ENCODE measurements at places on chromosomes 2 and 18. TPM values are rescaled to one million over a fixed set of nuclear protein-coding genes. Genes with fewer than 3 reads are reported as not detected.

MARCO gene
- not detected for total RNA-seq

CHST9 gene
- total RNA-seq, result not detected

TNFRSF11A gene
- total RNA-seq, result 43.0 TPM

FRZB gene
- not detected for total RNA-seq

EMILIN2 gene
- 53.4 TPM for total RNA-seq

KIF5C gene
- total RNA-seq, result 12.9 TPM

BCL2L11 gene
- 214 TPM for total RNA-seq

VSNL1 gene
- total RNA-seq, result not detected

ARHGAP28 gene
- not detected for total RNA-seq

GTF2A1L gene
- total RNA-seq, result not detected

ICOS gene
- 76.2 TPM for total RNA-seq

UGT1A10 gene
- total RNA-seq, result not detected

DNA sequence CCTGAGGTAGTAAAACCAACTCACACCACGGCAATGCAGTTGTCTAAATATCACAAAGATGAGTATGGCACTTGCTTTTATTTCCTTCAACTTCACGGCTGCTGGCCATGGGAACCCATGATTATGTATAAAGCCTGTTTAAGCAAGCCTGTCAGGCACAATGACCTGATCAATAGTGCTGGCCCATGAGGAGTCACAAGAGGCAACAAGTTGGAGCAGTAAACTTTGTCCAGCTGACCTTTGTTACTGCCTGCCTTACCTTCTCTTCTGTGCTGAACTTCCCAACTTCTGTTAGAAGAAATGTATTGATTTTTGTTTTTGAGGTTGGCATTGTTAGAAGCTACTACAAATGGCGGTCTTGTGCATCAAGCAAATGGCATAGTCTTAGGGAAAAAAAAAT, 151.9 kb downstream of the RAB3GAP1 start:
- DNase-seq, result no peak

DNA sequence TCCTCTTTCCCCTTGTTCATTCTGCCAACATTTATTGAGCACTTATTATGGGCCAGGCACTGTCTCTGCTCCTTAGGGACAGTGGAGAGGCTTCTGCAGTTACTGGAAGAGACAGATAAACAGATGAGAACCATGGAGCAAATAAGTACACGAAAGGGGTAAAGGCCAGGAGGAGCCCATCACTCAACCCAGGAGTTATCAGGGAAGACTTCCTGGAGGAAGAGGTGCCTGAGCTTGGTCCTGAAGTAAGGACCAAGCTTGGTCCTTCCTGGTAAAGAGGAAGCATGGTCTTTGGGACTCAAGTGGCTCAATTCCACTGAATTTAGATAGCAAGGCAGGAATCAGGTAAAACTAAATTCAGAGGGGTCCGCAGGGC, 1.7 kb downstream of the ACTG2 start:
- DNase-seq, result no peak

DNA sequence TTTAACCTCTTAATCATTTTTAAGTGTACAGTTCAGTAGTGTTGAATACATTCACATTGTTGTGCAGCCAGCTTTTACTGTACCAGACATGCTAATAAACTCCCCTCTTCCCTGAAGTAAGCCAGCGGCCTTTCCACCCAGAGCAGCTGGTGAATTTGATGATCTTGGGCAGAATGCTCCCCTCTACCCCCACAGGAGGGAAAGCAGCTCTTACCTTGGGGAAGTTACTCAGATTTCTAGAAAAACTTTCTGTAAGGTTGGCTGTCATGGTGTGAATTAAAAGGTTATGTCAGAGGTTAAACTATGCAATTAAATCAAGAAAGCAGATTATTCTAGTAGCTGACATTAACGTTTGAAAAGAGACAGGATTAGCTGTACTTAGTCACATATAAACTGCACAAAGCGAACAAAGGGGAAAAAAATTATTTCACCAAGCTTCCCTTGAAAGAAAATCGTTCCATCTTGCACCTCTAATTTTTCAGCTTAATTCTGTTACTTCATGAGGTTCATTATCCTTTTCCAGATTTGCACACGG, 398.5 kb upstream of the NRP2 start:
- DNase-seq, result no peak

DNA sequence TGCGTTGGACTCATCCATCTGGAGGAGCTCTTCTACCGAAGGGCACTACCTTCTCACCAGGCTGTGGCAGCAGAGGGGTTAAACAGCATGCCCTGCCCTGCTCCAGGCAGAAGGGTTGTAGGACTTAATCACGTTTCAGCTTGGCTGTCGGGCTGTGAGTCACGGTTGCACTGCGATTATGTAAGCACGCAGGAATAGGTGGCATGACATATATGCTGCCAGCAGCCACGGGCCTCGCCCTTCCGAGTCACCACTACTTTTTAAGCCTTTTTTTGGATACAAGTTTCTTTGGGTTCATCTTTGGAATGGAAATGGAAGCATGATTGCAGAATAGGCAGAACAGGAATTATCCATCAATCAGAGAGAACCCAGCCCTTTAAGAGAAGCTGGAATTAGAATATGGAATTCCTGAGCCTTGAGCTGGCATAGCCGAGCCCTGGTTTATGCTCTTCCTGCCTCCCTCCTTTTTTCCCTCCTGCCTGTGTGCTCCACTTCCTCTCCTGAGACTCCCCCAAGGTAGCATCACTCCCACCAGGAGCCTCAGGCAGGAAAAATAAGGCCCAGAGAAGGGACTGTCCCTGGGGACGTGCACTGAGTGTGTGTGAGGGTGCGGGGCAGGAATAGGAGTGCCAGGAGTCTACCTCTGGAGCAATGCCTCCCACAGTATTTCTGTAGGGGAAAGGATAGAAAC, 86.8 kb downstream of the SEMA4F start:
- DNase-seq, result no peak

GRCh38 chr2:64212801-64213321, 68.6 kb upstream of the PELI1 start:
- DNase-seq, result peak; percentile 18

DNA sequence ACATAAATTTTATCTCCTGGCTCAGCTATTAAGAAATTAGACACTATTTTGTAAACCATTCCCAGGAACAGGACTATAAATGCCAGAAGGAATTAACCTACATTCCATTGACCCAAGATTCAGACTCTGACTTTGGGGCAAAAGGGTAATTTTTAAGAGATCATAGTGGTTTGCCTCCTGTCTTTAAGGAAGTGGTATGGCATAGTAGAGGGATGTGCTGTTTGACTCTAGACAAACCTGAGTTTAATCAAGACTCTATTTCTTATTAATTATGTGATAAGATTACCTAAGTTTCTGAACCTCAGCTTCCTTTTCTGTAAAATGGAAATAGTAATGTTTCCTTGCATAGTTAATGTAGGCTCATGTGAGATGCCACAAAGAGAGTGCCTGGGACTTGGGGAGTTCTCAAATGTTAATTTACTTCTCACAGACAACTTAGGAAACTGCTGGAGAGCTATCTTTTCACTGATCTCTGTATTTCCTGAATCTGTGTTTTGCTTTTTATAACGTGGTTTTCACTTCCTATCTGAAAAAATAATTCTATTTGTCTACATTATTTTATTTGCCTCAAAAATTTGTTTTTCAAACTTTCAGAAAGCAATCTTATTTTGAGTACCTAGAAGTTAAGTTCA, 11.9 kb upstream of the SLC40A1 start:
- DNase-seq, result no peak

DNA sequence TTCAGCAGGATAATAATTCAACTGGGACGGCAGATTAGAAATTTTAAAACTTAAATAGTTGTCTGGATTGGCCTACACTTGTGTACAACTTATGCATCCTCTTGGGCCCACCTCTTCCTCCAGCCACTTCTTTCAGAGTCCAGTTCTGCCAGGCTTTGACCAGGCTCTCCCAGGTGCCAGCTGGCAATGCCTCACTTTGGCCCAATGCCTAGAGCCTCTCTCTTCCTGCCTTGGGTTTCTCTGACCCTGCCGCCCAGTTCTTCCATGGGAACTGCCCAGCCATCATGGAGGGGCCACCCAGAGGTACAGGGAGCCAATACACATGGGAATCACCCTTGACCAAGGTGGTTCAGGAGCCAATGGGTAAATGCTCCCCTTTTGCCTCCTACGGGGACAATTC, 135.5 kb downstream of the IRS1 start:
- no peak for DNase-seq

DNA sequence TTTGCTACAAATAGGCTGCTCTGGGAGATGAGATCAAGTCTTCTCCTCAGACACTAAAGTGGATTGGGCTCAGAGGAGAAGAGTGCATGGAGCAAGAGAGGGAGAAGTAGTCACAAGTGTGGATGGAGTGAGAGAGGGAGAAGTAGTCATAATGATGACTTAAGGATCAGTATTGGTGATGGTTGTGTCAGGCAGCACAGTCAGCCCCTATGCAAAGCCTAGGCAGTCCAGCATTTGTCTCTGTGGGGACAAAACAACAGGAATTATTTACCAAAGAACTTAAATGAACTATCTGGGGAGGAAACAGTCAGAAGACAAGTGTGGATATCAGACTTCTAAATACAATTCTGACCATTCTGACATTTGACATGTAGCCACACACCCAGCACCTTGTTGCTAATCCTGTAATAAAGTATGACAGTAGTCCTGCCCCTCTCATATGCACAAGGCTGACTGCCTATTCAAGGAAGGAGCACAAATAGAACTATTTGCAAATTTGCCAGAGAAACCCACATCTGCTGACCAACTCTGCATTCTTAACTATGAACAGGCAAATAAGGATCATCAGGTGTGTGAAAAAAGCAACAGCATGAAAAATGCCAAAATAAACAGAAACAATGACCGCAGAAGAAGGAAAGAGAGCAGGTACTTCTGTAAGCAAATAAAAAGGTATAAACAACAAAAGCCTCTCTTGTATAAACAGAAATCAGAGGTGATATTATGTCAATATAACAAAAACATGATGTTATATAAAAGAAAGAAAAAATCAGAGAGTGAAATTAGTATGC, 1597.9 kb upstream of the ACVR2A start:
- DNase-seq, result no peak

- DNase-seq, result no peak
These were observed 44.8 kb downstream of the REL start for GRCh38 chr2:60925994-60926740.

- DNase-seq, result no peak
These were observed 38.6 kb downstream of the AGFG1 start for GRCh38 chr2:227510620-227510958.

GRCh38 chr2:216315802-216316603, 56.3 kb downstream of the MARCHF4 start:
- DNase-seq, result no peak

GRCh38 chr2:10348891-10349290, 46.2 kb downstream of the HPCAL1 start:
- no peak for DNase-seq

- DNase-seq, result no peak
These were observed 42.4 kb downstream of the ADI1 start for GRCh38 chr2:3476985-3477327.

GRCh38 chr2:26193578-26194231, 20.8 kb downstream of the GAREM2 start:
- DNase-seq, result no peak

DNA sequence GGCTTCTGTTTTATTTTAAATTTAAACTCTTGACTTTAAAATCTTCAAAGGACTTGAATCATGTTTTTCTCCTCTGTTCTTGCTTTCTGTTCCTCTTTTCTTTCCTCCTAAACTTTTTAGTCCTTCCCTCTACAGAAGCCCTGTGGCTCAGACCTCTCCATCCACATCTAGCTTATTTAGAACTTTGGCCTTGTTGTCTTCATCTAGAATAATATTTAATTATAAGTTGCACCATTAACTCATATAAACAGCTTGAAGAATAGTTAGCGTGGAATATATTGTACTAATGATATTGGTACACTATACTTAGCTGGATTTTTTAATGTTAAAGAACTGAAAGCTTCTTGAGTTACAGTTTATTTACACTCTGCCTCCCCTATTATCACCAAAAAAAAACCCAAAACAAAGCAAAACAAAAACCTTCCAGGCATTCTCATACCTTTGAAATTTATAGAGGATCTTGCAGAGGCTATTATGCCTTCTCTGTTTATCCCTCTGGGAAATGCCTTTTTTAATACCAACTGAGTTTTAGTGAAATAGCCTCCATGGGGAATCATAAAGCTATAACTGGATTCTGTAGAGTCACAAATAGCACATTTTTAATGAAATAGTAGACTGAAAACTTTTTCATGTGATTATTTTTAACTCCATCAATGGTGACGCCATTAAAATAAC, 9.2 kb upstream of the CCDC141 start:
- DNase-seq, result no peak

GRCh38 chr2:236236559-236237452, 27.4 kb downstream of the ASB18 start:
- DNase-seq, result no peak

GRCh38 chr2:205293559-205293958, 388.7 kb upstream of the NRP2 start:
- DNase-seq, result no peak

DNA sequence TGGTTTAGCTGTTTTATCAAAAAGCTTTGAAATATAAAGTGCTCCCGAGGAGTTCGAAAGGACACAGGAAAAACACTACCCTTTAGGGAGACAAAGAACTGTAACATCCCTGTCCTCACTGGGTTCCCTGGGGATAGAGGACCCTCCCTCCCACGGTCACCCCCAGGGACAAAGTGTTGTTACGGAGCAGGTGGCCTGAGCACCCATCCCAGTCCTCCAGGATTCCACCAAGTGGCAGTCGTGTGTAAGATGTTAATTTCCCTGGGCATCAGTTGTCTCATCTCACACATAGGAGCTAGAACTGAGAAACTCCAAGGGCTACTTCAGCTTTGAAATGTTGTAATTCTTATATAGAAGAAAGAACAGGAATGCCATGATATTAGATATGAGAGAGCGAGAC, 137.7 kb downstream of the ALK start:
- no peak for DNase-seq

- DNase-seq, result no peak
These were observed 45.2 kb downstream of the SH3RF3 start for GRCh38 chr2:109174214-109174613.

GRCh38 chr18:48296581-48296980, 112.6 kb downstream of the ZBTB7C start:
- no peak for DNase-seq

GRCh38 chr18:10168477-10168876, 254.7 kb downstream of the VAPA start:
- DNase-seq, result no peak

- DNase-seq, result no peak
These were observed 14.9 kb upstream of the ECEL1 start for GRCh38 chr2:232502511-232502910.

DNA sequence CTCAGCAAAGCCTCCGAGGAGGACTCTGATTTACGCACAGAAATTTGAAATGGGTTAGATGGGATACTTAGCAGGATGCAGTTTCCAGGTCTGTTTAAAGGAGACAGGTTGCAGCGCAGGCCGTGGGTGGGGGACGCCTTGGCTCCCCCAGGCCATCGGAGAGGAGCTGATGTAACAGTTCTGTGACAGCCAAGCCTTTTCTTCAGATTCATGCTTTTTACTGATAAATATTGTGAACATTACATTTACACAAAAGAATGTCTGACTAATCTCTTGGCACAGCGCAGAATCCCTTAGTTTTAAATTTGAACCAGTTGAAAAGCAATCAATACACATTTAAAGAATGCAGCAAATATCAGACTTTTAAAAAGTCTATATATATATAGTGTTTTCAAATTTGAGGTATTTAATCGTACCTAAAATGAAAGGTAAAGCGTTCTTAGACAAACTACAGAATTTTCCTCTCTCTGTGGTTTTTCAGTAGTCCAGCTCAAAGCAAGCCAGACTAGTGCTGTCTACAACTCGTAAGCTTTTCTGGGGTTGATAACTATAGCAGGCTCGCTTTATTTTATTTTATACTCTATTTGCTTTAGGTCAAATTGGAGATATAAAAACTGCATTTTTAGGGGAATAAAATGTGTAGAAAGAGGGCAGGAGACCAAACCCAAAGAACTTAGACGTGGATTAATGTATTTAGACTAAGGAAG, 221.9 kb downstream of the PIEZO2 start:
- no peak for DNase-seq
